Activated naive CD8-positive, alpha-beta T cell treated with anti-CD3 and anti-CD28 coated beads, Interleukin-2, amount 10 ng/mL, durations not matched to agents 7 days and 5 days (primary cell): ENCODE measurements at places on chromosomes 4 and X.

GRCh38 chr4:141706445-141706844 is 70.1 kb downstream of the IL15 start:
- no peaks in the 10 kb centered on the region for H3K4me1 ChIP-seq
- no peaks in the 10 kb centered on the region for H3K36me3 ChIP-seq
- H3K27me3 ChIP-seq, result no peaks in the 10 kb centered on the region
- DNase-seq, result no peak

DNA sequence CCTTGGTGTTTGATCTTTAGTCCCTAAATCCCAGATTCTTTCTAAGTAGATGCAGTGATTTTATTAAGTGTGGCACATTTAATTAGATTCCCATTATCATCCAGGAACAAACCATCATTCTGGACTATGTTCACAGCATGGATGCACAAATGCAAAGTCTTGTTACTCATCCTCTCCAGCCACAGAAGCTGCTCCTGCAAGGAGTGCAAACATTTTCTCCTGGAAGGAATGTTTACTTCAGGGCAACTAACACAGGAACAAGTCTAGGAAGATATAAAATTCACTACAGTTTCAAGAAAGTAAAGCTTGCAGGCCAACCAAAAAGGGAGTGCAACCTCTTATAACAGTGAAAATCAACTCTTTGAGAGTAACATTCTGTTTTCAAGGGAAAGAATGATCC is 106.0 kb downstream of the IQCM start:
- DNase-seq, result no peak
- H3K27me3 ChIP-seq, result no peaks in the 10 kb centered on the region
- no peaks in the 10 kb centered on the region for H3K36me3 ChIP-seq

DNA sequence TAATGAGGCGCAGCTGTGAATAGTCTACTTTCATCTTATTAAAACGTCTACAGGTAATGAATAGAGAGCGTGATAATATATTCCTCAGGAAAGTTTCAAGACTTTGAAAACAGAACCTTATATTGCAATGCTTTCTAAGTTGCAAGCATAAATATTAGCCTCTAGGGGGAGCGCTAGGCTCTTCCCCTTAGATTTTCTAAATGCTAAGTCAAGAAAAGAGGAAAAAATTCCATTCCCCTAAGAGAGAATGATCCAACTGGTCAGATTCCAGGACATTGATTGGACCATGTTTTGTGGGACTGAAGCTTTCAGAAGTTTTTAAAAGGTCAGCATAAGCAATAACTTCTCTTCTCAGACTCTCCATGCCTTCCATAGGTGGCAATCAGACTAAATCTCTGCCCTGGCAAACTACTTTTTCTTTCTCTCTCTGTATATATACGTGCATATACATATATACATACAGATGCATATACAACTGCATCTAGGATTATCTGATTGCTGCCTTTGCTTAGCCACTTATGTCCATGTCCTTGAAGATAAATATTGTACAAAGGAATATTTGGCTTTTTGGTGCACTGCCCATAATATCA is 492.9 kb downstream of the INPP4B start:
- no peak overlapping the region for H3K27ac ChIP-seq
- peaks cover 60% of the 10 kb centered on the region for H3K4me1 ChIP-seq
- peaks cover 3% of the 10 kb centered on the region for H3K36me3 ChIP-seq
- H3K4me3 ChIP-seq, result peak overlapping the region; percentile 36
- DNase-seq, result no peak
- no peaks in the 10 kb centered on the region for H3K27me3 ChIP-seq

DNA sequence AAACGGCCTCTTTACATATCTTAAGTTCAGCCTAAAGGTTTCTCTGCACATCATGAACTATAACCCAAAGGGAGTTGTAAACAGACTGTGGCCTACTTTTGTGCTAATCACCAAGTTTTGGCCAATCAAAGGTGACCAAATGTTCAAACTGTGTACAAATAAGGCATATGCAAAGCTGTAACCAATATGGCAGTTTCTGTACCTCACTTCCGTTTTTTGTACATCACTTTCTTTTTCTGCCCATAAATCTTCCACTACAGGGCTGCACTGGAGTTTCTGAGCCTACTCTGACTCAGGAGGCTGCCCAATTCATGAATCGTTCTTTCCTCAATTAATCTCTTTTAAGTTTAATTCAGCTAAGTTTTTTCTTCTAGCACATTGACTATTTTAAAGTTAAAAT is 318.7 kb downstream of the SLC7A11 start:
- H3K4me1 ChIP-seq, result no peaks in the 10 kb centered on the region

DNA sequence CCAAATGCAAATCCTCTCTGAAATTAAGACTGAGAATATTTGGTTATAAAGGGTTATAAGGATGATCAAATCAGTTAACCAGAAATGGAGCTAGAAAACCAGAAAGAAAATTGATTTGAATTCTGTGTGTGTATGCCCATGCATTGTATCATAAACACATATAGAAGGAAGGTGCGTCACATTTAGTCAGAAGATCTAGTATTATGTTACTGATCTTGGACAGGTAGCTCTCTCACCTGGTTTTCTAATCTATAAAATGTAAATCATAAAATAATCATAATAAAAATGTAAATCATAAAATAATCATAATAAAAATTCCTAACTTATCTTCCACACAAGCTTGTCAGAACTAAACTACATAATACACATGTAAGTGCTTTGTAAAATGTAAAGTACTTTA is 78.8 kb downstream of the BMP3 start:
- no peaks in the 10 kb centered on the region for H3K36me3 ChIP-seq
- H3K27ac ChIP-seq, result no peak overlapping the region
- no peaks in the 10 kb centered on the region for H3K27me3 ChIP-seq
- no peak for DNase-seq
- no peak overlapping the region for H3K4me3 ChIP-seq

DNA sequence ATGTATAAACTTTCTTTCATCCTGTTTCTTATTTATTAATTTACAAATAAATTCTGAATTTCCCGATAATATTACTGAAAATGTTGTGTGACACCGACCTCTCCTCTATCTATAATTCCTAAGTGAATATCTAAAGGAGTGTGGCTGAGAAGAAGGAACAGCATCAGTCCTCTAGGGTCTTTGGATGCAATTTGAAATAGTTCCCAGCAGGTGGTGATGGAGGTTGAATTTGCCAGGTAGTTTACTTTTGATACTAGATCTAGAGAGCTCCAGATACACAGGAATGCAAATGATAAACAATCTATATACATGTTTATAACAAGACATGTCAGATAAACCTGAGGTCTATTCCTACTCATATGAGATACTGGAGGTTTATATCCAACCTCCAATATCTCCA is 305.4 kb downstream of the PCDH18 start:
- no peaks in the 10 kb centered on the region for H3K4me1 ChIP-seq
- no peak overlapping the region for H3K4me3 ChIP-seq
- no peak overlapping the region for H3K27ac ChIP-seq
- DNase-seq, result no peak
- no peaks in the 10 kb centered on the region for H3K36me3 ChIP-seq
- no peaks in the 10 kb centered on the region for H3K27me3 ChIP-seq

GRCh38 chr4:128571747-128572146 is 237.8 kb upstream of the JADE1 start:
- H3K36me3 ChIP-seq, result no peaks in the 10 kb centered on the region
- H3K4me1 ChIP-seq, result no peaks in the 10 kb centered on the region
- no peak overlapping the region for H3K4me3 ChIP-seq
- no peak overlapping the region for H3K27ac ChIP-seq

- H3K36me3 ChIP-seq, result no peaks in the 10 kb centered on the region
- H3K27me3 ChIP-seq, result peaks cover 17% of the 10 kb centered on the region
- no peak overlapping the region for H3K4me3 ChIP-seq
- no peak for DNase-seq
These were observed 381.2 kb downstream of the RAPGEF2 start for GRCh38 chr4:159483782-159484741.

DNA sequence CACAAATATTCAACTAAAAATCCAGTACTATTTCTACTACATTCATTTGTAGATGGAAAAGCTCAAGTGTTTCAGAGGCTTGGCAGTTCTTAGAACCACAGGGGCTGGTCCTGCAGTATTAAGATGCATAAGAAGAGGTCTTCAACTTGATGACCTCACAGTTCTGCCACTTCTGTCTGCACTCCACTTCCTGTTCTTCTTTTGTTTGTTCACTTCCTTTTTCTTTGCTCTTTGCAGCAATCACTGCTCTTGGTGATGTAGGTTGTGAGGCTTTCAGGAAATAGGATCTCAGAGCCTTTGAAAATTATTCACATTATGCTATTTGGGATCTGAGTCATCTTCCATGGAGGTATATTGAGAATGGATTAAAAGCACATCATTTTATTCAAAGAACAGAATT is 602.0 kb upstream of the CPEB2 start:
- no peaks in the 10 kb centered on the region for H3K36me3 ChIP-seq
- no peaks in the 10 kb centered on the region for H3K27me3 ChIP-seq
- H3K4me1 ChIP-seq, result no peaks in the 10 kb centered on the region
- DNase-seq, result no peak
- H3K27ac ChIP-seq, result no peak overlapping the region

DNA sequence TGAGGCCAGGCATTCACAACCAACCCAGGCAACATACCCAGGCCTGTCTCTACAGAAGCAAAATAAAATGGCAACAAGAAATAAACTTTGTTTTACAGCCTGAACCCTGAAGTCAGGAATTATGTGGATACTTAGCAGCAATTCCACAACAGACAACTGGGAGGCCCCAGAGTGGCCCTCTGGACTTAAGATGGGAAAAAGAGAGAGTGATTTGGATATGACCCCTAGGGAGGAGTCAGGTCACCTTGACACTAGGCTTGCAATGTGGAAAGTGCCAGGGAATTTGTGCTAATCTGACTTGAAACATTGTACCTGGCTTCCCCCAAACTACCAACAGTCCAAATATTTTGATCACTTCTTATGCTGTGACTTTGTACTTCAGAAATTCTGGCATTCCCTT is 193.1 kb downstream of the PARM1 start:
- no peak overlapping the region for H3K27ac ChIP-seq
- no peaks in the 10 kb centered on the region for H3K36me3 ChIP-seq
- no peaks in the 10 kb centered on the region for H3K4me1 ChIP-seq

DNA sequence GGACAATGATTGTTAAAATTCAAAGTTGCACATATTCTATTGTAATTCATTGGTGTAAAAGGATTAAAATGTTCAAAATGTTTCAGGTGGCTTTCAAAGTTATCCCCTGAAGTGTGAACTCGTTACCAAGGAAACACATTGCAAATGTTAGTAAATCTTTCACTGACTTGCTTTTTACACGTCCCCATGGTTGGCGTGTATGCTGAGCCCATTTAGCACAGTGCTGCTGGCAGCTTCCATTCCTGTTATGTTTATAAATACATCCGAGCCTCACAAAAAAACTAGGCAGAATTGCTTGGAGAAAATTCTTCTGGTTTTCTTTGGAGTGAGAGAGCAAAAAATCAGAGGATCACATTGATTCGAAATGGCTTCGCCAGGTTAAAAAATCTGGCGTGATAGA is 105.9 kb upstream of the HPGD start:
- no peak overlapping the region for H3K27ac ChIP-seq
- H3K4me3 ChIP-seq, result no peak overlapping the region
- no peaks in the 10 kb centered on the region for H3K4me1 ChIP-seq
- no peaks in the 10 kb centered on the region for H3K36me3 ChIP-seq
- H3K27me3 ChIP-seq, result no peaks in the 10 kb centered on the region

DNA sequence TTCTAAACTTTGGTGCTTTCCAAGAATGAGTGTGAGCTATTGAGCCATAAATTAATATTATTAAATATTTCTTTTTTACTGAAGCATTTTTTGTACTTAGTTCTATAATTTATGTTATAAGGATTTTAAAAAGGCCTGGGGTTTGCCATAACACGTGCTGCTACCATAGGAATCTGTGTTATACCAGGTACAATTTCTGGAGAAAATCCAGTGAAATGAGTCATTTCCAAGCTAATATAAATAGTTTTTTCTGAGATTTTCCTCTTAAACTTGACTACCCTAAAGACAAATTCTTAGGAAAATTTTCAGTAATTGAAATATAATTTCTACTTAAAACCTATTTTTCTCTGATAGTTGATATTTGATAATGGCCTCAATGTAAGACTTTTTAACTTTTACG is 130.8 kb downstream of the TLL1 start:
- H3K27me3 ChIP-seq, result no peaks in the 10 kb centered on the region
- no peak overlapping the region for H3K27ac ChIP-seq
- no peak for DNase-seq
- no peaks in the 10 kb centered on the region for H3K4me1 ChIP-seq
- H3K36me3 ChIP-seq, result no peaks in the 10 kb centered on the region

GRCh38 chr4:961351-962230 is 11.8 kb downstream of the DGKQ start:
- H3K27me3 ChIP-seq, result no peaks in the 10 kb centered on the region
- H3K4me1 ChIP-seq, result no peaks in the 10 kb centered on the region
- H3K36me3 ChIP-seq, result peaks cover 1% of the 10 kb centered on the region
- DNase-seq, result no peak

- no peak overlapping the region for H3K27ac ChIP-seq
- H3K36me3 ChIP-seq, result peaks cover 47% of the 10 kb centered on the region
- no peak for DNase-seq
- no peak overlapping the region for H3K4me3 ChIP-seq
These were observed 23.3 kb downstream of the CAMK2D start for GRCh38 chr4:113738251-113738650.

DNA sequence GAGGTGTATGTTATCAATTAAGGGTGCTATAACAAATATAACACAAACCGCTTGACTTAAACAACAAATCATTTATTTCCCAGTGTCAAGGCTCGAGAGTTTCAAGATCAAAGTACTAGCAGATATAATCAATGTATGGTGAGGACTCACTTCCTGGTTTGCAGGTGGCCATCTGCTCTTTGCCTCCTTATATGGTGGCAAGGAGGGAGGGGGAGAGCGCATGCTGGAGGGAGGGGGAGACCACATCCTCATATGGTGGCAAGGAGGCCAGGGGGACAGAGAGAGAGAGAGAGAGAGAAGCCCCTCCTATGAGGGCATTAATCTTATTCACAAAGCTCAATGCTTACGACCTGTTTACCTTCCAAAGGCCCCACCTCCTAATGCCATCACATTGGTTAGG is 372.3 kb upstream of the SPOCK3 start:
- H3K36me3 ChIP-seq, result no peaks in the 10 kb centered on the region
- DNase-seq, result no peak
- H3K27ac ChIP-seq, result no peak overlapping the region
- H3K27me3 ChIP-seq, result no peaks in the 10 kb centered on the region

DNA sequence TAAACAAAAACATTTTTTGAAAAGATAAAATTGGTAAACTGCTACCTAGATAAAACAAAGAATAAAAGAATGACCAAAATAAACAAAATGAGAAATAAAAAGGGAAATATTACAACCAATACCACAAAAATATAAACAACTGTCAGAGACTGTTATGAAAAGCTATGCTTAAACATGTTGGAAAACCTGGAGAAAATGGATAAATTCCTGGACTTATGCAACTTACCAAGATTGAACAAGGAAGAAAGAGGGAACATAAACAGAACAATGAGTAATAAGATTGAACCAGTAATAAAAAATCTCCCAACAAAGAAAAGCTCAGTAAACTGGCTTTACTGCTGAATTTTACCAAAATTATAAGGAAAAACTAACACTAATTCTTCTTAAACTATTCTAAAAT is 518.7 kb downstream of the GRXCR1 start:
- DNase-seq, result no peak
- no peaks in the 10 kb centered on the region for H3K4me1 ChIP-seq
- no peak overlapping the region for H3K4me3 ChIP-seq
- H3K27me3 ChIP-seq, result no peaks in the 10 kb centered on the region
- no peaks in the 10 kb centered on the region for H3K36me3 ChIP-seq
- H3K27ac ChIP-seq, result no peak overlapping the region

GRCh38 chr4:183132865-183133264 is 33.8 kb downstream of the WWC2 start:
- H3K27me3 ChIP-seq, result no peaks in the 10 kb centered on the region
- no peak for DNase-seq
- H3K36me3 ChIP-seq, result no peaks in the 10 kb centered on the region
- H3K27ac ChIP-seq, result no peak overlapping the region

GRCh38 chrX:134369576-134369975 is 90.4 kb upstream of the HPRT1 start:
- no peak overlapping the region for H3K27ac ChIP-seq
- no peaks in the 10 kb centered on the region for H3K27me3 ChIP-seq
- DNase-seq, result no peak
- H3K36me3 ChIP-seq, result peaks cover 1% of the 10 kb centered on the region
